Astrocyte of the spinal cord (primary cell): ENCODE measurements at places on chromosomes 6 and 20.

GRCh38 chr6:27893836-27894807, 18.1 kb downstream of the OR2B2 start:
- peak; percentile 96 for DNase-seq

DNA sequence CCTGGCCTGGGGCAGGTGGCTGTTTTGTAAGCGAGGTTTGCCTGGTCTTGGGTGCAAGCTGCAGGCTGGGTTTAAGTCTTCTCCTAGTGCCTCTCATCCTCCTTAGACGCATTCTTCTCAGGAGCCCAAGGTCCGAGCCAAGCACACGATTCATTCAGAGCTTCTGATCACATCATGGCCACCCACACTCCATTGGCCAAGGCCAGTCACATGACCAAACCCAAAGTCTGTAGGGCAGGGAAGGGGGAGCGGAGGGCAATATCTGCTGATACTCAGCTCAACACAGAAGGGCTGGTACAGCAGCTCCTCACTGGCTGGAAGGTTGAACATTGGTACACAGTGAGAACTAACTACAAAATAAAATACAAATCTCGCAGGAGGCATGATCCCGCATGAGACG, 177.2 kb upstream of the AFDN start:
- DNase-seq = no peak

DNA sequence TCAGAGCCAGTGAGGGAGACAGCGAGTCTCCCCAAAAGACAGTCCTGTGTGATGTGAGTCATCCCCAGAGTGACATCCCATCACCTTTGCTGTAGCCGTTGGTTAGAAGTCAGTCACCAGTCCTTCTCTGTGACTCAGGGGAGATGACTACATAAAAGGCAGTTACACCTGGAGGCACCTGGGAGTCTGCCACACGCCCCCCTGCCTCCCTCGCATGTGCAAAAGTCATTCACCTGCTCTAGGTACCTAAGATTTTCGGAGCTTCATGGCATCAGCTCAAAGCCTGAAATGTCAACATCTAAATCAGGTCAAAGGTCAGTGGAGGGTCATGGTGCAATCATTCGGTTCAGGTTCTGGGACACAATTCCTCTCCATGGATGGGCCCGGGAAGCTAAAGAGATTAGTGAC, 50.3 kb downstream of the PRR18 start:
- no peak for DNase-seq

DNA sequence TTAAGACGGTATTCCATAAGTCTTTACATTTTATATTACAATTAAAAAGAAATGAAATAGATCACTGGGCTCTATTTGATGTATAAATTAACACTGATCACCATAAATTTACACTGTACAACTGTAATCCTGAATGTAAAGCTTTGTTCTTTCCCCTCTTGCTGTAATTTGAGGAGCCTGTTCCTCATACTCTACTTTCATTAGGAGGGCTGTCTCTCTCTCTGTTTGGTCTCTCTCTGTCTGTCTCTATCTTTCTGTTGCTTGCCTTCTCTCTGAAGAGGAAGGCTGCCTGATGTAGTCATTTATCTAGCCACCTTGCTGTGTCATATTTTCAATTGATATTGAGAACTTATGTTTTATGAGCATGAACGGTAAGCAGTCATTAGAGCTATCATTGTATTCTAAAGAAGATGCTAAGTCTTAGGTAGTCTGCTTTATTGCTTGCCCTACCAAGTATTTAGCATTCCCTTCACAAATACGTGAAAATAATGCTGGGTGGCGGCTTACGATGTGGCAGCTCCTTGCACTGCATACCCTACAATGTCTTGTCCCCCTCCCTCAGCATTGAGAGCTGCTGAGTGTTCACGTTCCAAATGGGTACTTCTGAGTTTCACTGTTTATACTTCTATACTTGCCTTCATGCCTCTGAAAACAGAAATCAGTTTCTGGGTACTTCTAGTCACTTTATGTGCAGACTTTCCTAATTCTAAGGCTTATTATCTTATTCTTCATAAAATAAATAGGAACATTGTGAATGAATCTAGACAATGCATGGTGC, 205.5 kb downstream of the NKAIN2 start:
- DNase-seq = no peak

- DNase-seq = no peak
Observed at GRCh38 chr20:23048283-23049200, 930 bp downstream of the THBD start.

GRCh38 chr6:1310628-1311399, 1.1 kb upstream of the FOXQ1 start:
- DNase-seq = no peak

- peak; percentile 74 for DNase-seq
Observed at GRCh38 chr20:58980711-58981627, at the start of gene NELFCD. Gene NELFCD (plus strand): TSS chr20:58981256. CDS start chr20:58981310, 54 bp downstream.

DNA sequence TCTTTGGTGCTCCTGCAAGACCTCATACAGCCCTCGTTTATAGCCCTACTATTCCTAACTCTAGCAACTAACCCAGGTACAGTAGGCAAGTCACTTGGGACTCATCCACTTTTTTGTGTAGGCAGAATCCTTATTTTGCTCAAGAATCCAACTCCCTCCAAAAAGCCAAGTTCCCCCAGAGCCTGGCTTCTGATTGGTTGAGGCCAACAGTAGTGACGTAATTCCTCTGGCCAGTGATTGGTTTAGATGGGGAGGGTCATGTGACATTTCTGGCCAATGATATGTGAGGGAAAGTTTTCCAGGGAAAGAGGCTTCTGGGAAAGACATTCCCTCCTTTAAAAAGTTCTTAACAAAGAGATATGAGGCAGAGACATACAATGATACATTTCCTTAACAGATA, 32.1 kb downstream of the KIAA1755 start:
- DNase-seq = no peak

DNA sequence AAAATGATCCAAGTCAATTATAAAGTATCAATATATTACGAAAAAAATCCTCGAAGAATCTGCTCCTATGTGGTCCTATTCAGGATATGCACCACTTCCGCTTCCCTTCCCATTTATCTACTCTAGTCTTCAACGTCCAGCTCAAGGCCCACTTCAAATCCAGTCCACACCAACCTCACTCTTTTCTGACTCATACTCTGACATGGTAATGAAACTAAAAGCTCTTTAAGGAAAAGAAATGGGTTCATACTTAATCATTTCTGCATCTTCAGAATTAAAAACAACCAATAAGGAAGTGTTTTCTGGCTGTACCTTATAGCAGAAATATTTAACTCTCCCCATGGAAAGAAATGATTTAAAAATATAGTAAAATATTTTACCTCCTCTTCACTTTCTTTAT, 15.1 kb downstream of the DEK start:
- no peak for DNase-seq

DNA sequence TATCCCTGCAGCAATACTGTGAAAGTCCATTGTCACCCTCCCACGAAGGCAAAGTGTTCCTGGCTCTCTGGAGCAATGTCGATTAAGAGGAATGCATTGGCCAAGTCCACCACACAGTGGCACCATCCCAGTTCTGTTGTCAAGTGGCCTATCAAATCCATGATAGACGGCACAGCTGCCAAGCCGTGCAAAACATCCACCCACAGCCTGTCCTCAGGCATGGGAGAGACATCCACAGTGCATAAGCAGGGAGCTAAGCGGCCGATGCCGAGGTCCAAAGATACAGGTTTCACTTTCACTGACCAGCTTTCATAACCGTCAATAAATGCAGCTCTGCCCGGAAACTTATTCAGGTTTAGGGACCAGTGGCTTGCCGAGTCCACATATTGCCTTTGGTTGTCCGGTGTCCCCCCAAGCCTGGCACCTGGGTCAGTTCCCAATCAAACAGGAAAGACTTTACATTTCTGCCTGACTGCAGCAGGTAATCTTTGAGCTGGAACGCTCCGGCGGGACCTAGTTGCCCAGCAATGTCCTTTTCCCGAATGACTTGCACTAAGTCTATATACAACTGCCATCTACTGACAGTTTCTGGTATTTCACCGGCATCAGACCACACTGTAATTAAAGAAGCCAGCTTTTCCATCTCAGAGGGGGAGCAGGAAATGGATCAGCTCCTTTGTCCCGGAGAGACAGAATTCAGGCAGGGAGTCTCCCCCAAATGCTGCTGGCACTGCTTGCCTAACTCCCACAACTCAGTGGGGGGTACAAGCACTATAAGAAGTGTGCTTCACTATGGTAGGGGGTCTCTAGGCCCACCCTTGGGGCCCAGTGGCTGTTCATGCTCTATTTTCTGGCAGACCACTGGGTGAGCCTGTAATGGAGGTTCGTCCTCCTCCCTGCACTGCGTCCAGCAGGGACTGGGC, 6.3 kb downstream of the ZKSCAN3 start:
- peak; percentile 92 for DNase-seq

DNA sequence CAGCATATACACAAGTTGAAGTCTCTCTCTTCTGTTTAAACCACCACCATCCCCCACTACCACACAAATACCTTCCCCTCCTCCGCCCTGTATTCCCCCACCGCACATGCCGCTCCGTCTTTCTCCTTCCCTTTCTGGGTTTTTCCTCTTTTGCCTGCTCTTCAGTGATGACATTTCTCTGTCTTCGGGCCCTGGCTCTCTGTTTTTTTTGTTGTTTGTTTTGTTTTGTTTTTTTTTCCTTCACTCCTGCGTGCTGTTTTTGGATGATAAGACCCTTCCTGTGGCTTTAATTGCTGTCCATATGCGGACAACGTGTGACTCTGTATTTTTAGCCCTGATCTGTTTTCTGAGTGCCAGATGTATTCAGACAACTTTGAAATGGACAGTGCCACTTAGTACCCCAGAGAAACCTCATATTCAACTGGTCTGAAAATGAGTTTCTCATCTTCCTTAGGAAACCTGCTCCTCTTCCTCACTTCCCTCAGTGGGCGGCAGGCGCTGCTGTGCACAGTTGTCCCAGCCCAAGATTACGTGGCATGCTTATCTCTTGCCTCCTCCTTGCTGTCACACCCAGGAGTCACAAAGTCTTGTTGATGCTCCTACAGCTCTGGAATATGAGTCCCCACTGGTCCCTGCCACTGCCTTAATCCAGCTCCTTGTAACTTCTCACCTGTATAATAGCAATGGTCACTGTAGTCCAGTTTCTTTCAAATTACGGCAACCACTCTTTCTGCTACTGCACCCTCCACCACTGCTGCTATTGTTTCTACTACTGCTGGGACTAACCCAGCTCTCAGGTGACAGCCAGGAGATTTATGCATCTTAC, 8.2 kb downstream of the PPP1R14C start:
- no peak for DNase-seq

DNA sequence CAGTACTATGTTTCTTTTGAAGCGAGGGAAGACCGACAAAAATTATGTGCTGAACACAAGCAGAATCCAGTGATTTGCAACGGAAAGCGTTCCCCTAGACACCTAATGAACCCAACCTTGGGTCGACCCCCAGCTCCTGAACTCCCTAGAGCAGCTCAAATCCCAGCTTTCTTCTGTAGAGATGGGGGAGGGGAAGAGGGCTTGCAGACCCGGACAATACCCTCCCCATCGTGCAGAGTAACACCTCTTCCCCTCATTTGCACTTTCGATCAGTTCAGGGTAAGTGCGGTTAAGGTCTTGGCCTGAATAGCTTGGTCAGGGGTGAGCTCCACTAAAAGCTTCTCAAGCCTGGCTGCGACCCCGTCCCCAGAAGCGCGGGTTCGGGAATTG, 404 bp downstream of the CEP162 start:
- DNase-seq = no peak
